ENCODE measurements at places on chromosomes 1 and 21.

DNA sequence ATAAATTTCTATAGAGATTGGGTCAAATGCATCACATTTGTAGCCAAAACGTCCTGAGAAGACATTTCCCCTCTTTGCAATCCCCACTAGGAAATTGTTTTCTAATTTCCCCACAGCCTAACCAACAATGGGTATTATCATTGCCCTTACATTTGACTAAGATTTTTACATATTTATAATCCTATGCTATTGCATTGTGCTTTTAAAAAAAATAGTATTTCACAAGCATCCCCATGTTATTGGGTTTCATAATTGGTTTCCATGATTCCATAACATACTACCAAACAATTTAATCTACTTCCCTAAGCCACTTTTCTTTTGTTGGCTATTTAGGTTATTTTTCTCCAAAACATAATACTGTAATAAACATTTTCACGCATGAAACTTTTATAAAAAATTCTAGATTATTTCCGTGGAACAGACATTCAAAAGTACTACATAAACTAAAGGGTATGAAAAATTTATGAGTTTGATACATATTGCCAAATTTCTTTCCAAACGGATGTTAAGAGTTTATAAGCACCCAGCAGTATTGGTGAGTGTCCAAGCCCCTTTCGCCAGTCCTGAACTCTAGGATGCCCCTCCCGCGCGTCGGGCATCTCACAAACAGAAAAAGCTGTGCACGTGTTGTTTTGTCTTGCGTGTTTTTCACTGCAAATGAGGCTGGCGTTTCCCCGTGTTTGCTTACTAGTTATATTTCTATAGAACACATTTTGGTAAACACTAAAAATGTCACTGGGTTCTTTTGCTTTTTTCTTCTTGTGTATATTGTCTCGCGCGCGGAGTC is 2.0 kb upstream of the LHX4 start:
- no peak for DNase-seq

DNA sequence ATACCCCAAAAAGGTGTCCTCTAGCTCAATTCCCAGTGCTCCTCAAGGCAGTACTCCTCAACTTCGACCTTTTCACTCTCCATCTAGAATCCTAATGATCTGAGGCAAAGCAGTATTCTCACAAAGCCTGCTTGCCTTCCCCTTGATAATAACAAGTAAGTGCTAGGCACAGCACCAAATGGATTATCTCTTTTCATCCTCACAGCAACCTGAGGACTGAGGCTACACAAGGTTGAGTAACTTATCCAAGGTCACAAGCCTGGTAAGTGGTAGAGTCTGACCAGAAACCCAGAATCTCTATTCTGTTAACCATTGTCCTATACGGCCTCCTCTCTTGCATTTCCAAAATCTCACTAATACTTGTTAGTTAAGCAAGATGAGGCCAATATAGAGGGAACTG is 5.1 kb downstream of the SYDE2 start:
- no peak for DNase-seq

DNA sequence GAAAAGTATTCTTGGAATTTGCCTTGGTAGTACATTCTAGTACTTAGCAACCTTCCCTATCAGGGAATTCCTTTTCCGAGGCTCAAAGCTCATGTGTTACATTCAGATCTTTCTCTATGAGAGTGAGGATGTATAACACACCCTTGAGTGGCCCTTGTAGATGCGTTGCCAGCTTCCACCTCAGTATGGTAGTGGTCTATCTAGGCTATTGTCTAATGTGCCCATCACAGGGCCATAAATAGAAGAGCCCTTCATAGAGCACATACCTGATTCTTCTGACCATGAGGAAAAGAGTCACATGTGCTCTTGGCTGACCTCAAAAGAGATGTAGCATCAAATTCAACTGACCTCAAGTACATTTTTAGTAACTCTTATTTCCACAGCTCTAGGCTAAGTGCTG is 14.0 kb upstream of the ZC3H11B start:
- DNase-seq = no peak

DNA sequence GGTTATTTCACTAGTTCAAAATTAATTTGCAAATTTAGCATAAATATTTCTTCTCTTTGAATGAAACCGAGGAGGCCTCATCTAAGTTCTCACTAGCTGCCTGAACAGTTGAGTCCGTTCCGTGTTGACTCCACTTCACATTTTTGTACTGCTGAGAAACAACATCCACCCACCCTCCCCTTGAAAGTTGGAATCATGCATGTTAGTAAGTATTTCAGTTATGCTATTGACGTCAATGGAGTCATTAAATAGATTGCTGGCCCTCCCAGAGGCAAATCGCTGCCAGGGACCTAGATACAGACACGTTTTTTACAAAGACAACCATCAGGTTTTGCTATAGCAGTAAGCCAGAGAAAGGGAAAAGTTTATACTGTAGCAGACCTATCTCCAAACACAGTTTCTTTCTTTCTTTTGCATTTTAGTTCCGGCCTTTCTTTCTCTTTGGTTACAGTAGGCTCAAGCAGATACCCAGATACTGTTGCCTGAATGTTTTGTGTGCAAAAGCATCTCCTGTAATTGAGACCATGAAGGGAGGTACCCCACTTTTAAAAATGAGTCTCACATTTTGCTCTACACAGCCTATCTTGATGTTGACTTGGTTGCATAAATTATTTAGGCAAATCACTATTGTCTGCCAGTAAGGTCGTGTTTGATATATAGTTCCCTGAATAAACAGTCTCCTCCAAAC is 262.6 kb upstream of the SGIP1 start:
- no peak for DNase-seq

DNA sequence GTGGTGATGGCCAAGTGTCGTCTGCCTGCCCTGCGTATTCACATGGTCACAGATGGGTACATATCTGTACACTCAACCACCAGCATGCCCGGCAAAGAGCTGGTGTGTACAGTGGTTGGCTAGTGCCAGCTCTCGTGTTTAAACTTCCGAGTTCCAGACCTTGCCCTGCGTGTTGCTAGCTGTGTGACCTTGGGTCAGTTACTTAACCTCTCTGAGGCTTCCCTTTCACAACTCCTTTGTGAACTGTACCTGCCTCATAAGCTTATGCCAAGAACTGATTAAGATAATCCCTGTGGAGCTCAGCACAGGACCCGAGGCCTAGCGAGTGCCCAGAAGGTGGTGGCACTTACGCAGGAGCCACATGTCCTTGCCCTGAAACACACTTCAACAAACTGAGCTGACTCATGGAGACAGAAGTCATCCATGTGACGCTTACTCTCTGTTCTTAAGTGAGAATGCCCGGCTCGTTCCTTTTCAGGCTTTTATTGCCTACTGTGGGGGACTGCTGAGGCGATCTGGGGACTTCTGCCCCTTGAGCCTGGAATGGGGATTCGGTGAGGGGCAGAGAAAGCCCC is 55.4 kb downstream of the ALPL start:
- no peak for DNase-seq

GRCh38 chr1:197422993-197423392 is 154.9 kb downstream of the CRB1 start:
- DNase-seq = no peak

- no peak for DNase-seq
Measured at GRCh38 chr1:65939191-65939590, 146.5 kb downstream of the PDE4B start.

GRCh38 chr21:16773206-16773605 is 739.6 kb upstream of the CXADR start:
- no peak for DNase-seq

GRCh38 chr1:3948344-3948743 is 48.3 kb upstream of the C1orf174 start:
- no peak for DNase-seq

GRCh38 chr1:186828611-186829454 is at the start of gene PLA2G4A:
Gene PLA2G4A (plus strand): TSS chr1:186828949. CDS start chr1:186854355, 25,406 bp downstream.
- no peak for DNase-seq

DNA sequence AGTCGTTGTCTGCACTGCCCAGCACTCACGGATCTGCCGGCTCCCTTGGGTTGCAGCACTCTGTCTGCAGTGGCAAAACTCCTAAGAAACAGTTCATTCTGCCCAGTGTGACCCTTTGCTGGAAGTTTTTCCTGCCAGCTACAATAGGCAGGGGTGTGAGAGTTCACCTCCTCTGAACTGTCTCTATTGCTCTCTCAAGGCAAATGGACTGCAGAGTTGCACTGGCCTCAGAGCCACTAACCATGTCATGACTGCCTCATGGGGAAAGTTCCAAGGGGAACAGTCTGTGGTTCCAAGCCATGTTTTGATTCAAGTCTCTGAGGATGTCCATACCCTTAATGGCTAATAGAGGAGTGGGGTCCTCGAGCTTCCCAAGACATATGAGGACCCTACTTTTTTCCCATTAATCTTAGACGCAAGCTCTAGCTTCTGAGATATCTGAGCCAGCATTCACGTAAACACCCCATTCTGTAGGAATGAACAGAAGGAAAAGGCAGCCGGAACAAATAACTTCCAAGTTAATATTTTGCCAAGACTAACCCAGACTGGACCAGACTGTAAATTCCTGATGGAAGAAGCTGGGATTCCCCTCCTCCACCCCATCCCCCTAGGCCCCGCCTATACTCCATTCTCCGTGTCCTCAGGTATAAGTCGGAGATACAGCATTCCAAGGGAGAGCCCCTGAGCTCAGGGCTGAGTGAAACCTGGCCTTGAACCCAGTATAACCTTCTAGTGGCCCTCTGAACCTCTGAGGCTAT is 93.8 kb upstream of the AKT3 start:
- no peak for DNase-seq

DNA sequence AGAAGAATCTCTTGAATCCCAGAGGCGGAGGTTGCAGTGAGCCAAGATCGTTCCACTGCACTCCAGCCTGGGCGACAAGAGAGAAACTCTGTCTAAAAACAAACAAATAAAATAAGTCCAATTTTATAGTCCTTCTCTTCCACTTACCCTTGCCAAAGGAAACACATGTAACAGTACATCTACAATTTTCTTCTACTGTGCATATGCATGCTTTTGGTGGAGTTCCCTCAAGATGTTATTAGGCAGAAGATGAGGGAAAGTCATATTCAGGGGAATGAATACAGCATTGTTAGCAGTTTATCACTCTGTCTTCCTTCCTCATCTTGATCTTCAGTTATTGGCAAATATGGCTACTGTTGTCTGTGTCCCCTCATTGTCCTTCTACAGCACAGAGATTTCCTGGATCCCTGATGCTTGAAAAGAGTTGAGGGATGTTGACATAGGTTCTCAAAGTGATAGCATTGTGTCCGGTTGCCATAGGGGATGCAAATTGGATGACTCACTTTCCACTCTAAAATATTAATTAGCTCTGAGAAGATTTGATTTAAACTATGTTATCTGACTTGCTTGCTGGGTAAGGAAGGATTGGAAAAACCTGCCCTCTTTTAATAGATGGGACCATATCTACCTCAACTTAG is 1173.6 kb downstream of the KCNT2 start:
- no peak for DNase-seq

DNA sequence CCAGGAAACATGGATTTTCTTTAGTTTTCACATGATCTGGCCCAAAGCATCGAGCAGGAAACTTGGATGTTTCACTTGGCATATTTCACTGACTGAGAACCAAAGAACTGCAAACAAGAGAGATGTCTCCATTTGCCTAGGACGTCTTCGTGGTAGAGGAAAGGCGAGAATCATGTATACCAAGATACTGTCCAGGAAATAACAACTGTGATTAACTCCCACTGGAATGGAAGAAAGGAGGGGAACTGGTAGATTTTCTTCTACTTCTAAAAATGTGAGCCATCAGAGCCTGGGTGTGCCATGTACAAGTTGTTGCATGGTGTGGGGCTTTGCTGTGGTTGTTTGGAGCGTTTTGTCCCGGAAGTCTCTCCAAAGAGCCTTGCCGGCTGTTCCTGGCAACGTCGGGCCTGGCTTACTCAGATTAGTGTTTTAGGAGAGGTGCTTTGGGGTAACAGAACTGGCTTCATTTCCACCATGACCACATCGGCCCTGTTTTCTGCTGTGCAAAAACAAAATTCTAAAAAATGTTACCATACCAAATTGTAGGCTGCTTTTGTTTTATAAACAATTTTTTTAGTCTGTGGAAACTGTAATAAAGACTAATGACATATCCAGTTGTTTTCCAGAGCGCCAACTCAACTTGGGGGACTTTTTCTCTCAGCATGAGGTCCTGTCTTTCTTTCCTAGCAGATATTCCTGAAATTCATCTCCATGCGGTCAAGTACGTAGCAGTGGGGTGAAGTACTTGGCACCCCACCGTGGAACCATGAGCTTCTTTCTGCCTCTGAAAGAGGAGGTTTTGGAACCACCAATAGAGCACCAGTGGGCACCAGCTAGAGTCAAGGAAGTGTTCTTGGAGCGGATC is 118.3 kb downstream of the TM2D1 start:
- DNase-seq = no peak

DNA sequence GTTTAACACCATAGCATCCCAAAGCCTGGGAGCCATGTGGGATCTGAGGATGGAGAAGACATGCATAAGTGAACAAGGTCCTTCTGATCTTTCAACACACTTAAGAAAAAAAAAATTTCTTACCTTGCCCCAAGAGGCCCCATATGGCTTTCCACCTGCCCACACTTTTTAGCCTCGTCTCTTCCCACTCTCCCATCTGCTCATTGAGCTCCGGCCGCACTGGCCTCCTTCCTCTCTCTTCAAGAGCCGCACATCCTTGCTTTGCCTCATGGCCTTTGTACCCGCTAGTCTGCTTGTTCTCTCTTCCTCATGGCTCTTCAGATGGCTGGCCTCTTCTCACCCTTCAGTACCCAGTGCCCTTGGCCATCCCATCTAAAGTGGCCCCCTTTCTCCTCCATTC is 70.2 kb upstream of the PDE4B start:
- no peak for DNase-seq

GRCh38 chr21:45516671-45517151 is 25.5 kb downstream of the SLC19A1 start:
- DNase-seq = no peak

- no peak for DNase-seq
Measured at GRCh38 chr1:13929313-13929712, 229.3 kb downstream of the PRDM2 start.

DNA sequence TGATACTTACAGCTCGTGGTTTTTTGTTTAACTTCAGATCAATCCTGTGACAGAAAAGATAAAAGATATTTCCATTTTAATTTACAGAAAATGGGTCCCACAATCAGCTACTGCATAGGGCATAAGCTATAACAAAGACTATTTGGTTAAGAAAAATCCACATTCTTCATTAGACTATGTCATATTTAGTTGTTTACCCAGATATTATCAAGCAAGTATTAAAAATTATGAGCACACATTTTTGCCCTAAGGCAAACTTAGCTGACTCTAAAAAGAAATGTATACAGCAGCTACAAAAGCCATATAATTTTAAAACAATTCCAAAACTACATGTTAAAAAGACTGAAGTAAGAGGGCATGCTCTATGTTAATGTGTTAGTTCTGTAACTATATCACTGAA is 18.7 kb downstream of the MEAF6 start:
- DNase-seq = no peak

- DNase-seq = no peak
Measured at GRCh38 chr1:155033524-155033923, at the start of the genes DCST1 and DCST2. Gene DCST1 (plus strand): TSS chr1:155033824. CDS start chr1:155034037, 213 bp downstream. Gene DCST2 (minus strand): TSS chr1:155033781. CDS start chr1:155033701, 80 bp downstream.

- DNase-seq = no peak
Measured at GRCh38 chr1:29901624-29902325, 665.5 kb downstream of the PTPRU start.

DNA sequence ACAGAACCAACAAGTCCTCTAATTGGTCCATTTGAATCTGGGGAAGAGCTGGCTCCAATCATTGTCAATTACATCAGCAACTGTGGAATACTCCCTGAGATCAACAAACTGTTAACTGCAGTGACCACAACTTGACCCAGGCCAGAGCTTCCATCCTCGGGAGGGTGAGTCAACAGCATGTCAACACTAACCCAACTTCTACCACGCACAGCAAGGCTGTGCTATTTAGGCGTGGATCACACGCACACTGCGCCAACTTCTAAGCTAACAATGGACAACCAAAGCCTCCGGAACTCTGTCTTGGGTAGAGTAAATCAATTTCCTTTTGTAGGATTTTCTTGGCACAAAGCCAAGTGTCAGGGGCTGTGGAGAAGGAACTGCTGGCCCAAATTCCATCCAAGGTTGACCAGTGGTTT is 30.4 kb downstream of the APP start:
- no peak for DNase-seq

Measured in activated T-helper 2 cell treated with anti-CD3 and anti-CD28 coated beads, Interferon-gamma antibody, Interleukin-2, Interleukin-4, amounts not matched to agents 10 μg/mL and 5 μg/mL and 100 μg/mL, durations not matched to agents 14 hours and 24 hours and 36 hours (primary cell).